ENCODE measurements at places on chromosomes 6 and 20.

GRCh38 chr20:1907586-1907985 lies 12.4 kb downstream of the SIRPA start:
- peak; percentile 20 for DNase-seq

GRCh38 chr6:84927551-84927950 lies 163.2 kb upstream of the TBX18 start:
- DNase-seq: peak; percentile 52

DNA sequence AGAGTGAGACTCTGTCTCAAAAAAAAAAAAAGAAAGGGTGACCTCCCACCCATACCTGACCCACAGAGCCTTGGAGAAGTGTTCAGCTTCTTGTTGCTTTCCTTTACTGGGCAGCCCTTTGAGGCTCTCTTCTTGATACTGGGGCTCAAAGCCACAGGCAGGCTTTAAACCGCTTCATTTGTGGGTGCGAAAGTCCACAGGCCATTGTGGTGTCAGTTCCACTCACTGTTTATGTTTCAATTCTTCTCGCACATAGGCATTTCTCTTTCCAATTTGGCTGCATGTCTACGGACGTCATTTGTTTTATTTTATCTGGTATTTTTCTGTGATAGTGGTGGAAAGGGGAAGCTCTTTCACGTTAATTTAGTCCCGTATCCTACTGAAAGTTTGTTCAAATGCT lies 34.6 kb downstream of the PPARD start:
- no peak for DNase-seq

GRCh38 chr6:6659600-6660327 lies 71.2 kb downstream of the LY86 start:
- no peak for DNase-seq

- peak; percentile 61 for DNase-seq
Measured at GRCh38 chr20:48697845-48698491, 129.8 kb downstream of the PREX1 start.

DNA sequence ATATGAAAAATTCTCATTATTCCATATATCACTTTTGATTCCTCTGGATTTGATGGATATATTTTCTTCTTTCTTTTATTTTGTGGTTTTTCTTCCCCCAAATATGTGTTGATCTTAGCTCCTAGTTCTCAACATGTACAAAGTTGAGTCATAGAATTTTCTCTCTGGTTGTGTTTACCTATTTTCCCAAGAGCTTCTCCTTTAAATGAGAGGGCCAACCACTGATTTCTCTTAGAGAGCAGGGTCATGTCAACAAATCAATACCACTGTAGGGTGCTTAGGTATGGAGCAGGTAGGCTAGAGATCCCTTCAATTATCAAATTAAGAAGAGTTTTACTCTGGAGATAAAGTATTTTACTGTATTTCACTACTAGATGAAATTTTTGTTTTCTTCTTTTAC lies 145.7 kb downstream of the BMP5 start:
- peak; percentile 2 for DNase-seq

- no peak for DNase-seq
Measured at GRCh38 chr20:2899243-2899642, 26.0 kb downstream of the PTPRA start.

GRCh38 chr6:158086504-158087223 lies 81.4 kb downstream of the SERAC1 start:
- peak; percentile 87 for DNase-seq

- no peak for DNase-seq
Measured at GRCh38 chr6:33073431-33073871, at the start of gene HLA-DPA1. TSS of gene HLA-DPA1 (minus strand) at chr6:33073649.

- DNase-seq: no peak
Measured at GRCh38 chr20:53613748-53614147, 20.1 kb upstream of the ZNF217 start.
